ENCODE measurements at places on chromosomes 4 and X.
A peak's percentile ranks its signal among the peaks of the same experiment; 100 is the strongest.

DNA sequence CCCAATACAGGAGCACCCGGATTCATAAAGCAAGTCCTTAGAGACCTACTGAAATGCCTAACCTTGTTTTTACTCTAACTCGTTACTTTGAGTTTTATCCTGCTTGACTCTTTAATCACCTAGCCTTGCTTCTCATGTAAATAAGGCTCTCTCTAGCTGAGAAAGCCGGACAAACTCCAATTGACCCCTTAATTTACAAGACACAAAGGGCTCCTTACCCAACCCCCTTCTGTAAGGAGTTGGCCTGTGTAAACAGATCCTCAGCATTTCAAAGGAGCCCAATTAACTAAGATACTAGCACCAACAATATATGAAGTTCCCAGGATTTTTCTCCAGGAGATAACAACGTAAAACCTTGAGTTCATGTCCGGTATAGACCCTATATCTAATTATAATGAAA is 61.7 kb downstream of the CT47B1 start:
- no peak for DNase-seq

- no peak for DNase-seq
These were observed 2.7 kb upstream of the ACOT9 start for GRCh38 chrX:23745786-23746185.

DNA sequence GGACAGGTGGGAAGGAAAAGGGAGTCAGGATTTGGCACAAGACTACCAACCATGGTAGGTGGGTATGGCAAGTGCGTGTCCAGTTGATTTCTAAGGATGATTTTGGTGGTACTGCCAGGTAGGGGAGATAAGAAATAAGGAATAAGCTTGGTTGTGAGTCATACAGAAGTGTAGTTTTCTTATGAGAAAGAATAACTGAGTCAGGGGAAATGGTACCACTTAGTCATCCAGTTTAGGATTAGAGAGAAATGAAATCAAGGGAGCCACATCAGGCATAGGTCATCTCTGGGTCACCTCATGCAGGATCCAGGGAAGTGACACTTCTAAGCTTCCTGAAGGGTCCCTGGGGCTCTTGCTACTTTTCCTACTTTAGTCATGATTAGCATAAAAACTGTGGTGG is 107.1 kb upstream of the C1GALT1C1 start:
- DNase-seq = no peak

DNA sequence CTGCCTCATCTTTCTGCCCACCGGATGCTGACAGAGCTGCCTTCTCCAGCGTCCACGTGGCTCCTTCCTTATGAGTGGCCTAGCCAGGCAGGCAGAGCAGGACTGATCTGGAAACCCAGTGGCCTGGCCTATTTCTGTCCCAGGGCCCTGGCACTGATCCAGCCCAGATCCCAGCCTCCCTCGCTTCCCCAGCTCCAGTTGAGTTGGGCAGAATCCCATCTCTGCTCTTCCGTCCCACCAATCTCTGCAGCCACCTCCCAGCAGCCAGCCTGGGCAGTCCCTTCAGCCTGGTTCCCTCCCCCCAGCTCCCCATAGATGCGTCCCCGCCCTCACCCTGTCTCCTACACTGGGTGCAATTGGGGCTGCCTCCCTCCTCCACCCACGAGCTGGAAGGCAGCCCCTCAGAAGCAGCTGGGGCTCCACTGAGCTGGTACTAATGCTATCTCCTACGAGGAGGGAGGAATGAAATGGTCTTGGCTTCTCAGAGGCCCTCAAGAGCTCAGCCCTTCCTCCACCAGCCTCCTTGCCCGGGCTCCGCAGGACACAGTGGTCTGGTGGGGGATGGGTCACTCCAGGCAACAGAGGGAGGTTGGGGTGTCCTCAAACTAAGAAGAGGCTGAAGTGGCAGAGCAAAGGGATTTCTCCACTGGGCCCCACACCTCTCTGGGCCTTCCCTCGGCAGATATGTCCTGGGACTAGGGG is 94.2 kb downstream of the PJA1 start:
- DNase-seq = no peak

GRCh38 chr4:56803471-56803870 is 18.0 kb downstream of the SPINK2 start:
- DNase-seq = no peak

DNA sequence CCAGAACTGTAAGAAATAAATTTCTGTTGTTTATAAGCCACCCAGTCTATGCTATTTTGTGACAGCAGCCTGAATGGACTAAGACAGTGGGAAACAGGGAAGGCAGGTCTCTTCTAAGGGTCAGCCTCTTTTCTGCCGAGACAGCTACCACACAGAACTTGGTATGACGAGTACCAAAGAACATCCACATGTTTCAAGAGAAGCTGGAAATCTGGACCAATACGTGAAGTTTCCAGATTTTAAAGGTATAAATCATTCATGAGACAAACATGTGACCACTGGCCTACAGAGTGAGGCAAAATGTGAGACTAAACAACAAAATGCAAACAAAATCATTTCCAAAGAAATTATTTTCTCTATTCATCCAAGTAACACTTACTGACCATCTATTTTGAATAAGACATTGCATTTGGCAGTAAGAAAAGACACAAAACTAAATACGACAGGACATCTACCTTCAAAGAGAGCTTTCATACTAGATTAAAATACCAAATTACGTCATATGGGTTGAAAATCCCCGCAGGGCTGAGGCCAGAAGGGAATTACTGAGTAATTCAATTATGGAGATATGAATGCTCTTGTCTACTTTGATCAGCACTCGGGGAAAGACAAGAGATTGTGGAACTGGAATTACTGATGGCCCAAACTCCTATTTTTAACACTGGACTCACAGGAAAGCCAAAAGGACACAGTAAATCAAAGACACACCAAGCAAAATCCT is 7.2 kb downstream of the SCARB2 start:
- no peak for DNase-seq

DNA sequence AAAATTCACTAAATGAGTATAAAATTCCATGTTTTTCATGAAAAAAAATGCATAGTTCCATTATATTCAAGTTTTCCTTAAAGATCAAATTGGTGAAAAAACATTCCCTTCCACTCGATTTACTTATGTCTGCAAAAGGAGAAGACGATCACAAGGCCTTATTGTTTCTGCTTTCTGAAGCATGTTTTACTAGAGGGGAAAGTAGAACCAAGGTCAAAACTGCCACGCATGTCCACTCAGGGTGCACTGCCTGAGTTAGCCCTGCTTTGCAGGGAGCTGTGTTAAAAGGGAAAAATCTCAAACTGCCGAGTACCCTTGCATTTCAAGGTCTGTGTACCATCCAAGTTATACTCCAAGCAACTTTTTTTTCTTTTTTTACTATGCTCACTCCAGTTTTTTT is 57.2 kb downstream of the TRAPPC11 start:
- DNase-seq = no peak

- no peak for DNase-seq
These were observed 87.3 kb upstream of the ZNF81 start for GRCh38 chrX:47749185-47749967.

DNA sequence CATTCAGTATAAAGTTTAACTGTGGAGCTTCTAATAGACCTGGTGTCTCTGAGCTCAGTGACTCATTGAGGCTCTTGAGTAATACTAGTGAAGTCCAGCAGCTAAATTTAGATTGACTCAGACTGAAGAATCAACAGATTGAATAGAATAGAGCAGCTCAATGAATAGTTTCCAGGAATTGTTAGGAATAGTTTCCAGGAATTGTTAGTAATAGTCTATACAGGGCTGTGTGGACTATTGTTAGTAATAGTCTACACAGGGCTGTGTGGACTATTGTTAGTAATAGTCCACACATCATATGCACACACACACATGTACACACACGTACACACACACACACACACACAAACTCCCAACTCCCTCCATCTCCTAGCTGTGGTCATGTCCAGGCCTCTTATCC is 3.0 kb downstream of the GIMD1 start:
- peak; percentile 82 for DNase-seq

- no peak for DNase-seq
These were observed 115.8 kb downstream of the THOC2 start for GRCh38 chrX:123617007-123617406.

DNA sequence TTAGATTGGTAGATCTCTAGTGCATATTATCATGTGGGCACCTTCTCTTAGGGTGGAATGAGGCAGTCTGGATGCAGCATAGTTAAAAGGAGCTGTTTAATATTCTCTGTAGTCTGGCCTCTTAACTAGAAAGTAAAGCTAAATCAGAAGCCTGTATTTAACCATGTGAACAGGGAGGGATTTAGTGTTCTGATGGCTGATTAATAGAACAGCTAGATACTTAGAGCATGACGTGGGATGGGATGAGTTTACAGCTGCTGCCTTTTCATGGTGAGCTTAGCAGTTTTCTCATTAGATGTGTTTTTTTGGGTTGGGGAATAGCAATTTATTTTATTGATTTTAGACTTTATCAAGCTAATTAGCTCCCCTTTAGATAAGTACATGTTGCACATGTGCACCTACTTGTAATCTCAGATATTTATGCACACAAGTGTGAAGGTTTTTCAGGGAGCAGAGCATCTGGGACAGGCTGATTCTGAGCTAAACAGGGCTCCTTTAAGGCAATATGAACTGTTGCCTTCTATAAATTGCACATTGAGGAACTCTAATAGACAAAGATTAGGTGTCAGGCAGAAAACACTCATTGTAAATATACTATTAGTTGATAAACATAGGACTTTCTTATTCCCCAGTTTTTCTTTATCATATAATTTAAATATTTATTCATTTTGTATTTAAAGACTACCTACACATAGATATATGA is 34.1 kb downstream of the YIPF6 start:
- no peak for DNase-seq

- DNase-seq = no peak
These were observed 63.7 kb downstream of the SEC24D start for GRCh38 chr4:118772081-118772766.

- peak; percentile 46 for DNase-seq
These were observed 10.9 kb downstream of the MTMR1 start for GRCh38 chrX:150704030-150704613.

- no peak for DNase-seq
These were observed 60.9 kb upstream of the TXK start for GRCh38 chr4:48194971-48195370.

DNA sequence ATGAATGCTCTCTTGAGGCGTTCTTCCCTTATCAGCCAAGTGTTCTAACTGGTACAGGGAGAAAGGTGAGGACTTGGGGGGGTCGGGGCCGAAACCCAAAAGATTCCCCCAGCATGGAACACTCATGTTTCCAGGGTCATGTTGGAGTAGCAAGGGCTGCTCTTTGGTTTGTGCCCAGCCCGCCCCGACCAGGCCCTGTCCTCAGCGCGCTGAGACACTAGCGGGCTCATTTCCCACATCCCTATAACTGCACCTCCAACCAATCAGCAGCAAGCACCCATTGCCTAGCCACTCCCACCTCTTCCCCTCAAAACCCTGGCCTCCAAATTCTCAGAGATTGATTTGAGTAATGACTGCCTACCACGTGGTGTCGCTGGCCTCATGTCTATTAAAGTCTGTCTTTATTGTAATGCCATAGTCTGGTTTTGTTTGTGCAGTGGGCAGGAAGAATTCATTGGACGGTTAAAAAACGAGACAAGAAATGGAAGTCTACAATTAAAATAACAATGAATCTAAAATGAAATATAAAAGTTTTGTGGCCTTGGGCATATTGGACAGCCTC is 1928.4 kb downstream of the STIM2 start:
- DNase-seq = no peak

GRCh38 chr4:56099378-56099786 is 150.6 kb downstream of the CEP135 start:
- no peak for DNase-seq

GRCh38 chr4:7034262-7035081 is 8.7 kb upstream of the TADA2B start:
- no peak for DNase-seq

DNA sequence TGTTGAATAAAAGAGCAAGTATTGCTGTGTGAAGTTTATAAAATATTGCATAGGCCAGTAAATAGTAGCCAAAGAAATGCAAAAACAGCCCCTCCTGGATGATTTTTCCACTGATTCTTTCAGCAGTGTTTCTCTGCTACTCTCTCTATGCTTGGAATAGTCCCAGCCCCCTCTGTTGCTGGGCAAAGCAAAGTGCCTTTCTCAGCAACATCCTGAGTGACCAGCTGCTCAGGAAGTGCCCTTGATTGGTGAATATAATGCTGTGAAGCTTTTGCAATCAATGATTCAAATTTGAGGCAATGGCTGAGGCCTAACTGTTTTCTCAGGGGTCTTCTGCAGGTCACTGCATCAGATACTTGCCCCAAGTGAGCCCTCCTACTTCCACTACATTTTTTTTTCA is 656.7 kb downstream of the ZNF674 start:
- DNase-seq = no peak

- no peak for DNase-seq
These were observed 6.7 kb downstream of the MSANTD1 start for GRCh38 chr4:3255611-3256186.

DNA sequence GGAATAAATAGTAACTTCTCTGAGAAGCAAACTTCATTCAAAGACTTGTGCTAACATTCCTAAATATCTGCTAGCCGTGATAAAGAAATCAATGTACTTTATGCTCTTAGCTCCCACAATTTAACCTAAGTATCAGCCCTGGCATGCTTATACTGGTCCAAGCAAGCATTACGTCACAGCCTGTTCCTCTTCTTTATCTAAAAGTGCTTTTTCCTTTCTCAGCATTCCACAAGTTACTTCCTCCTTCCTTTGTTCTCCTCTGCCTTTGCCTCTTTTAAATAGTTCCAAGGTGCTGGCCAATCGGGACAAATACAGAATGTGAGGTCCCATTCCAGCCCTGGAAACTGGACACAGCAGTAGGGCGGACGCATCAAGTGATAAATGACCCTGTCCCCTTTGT is 249.6 kb downstream of the DHRSX start:
- no peak for DNase-seq

GRCh38 chr4:128549636-128550035 is 259.9 kb upstream of the JADE1 start:
- no peak for DNase-seq

- DNase-seq = no peak
These were observed 19.2 kb downstream of the ALPK1 start for GRCh38 chr4:112316360-112316759.

- DNase-seq = no peak
These were observed 72.6 kb downstream of the STARD8 start for GRCh38 chrX:68719904-68720614.

GRCh38 chrX:107560980-107561379 is 67.3 kb upstream of the PRPS1 start:
- DNase-seq = no peak

GRCh38 chr4:106247600-106247999 is 68.4 kb downstream of the TBCK start:
- no peak for DNase-seq

GRCh38 chrX:134174273-134174660 is 62.7 kb upstream of the CCDC160 start:
- DNase-seq = no peak

- DNase-seq = no peak
These were observed 234.4 kb downstream of the NKX6-1 start for GRCh38 chr4:84264652-84265051.

DNA sequence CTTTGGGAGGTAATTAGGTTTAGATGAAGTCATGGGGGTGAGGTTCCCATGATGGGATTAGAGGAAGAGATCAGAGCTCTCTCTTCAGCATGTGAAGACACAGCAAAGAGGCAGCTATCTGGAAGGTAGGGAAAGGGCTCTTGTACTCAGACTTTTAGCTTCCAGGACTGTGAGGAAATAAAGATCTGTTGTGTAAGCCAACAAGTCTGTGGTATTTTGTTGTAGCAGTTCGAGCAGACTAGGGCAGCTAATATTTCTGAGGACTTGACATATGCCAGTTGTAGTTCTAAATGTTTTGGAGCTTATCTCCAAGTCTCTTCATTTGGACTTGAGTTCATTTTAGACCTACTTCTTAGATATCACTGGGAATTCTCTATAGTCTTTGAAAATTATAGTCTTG is 137.3 kb upstream of the PDE5A start:
- DNase-seq = no peak

GRCh38 chrX:63418211-63418610 is 67.1 kb upstream of the SPIN4 start:
- DNase-seq = no peak
